ENCODE measurements at places on chromosomes 2 and 18. TPM values are rescaled to one million over a fixed set of nuclear protein-coding genes. Genes with fewer than 3 reads are reported as not detected.

Gene ASB18
- total RNA-seq, result not detected

Gene YES1
- 78.2 TPM for total RNA-seq

Gene RUFY4
- total RNA-seq, result not detected

- DNase-seq, result no peak
Measured at GRCh38 chr2:103594823-103595222, 833.0 kb downstream of the TMEM182 start.

- peak; percentile 82 for DNase-seq
Measured at GRCh38 chr2:95076705-95077529, 44.7 kb downstream of the MRPS5 start.

Gene DYNAP
- total RNA-seq, result not detected

Gene REG3G
- total RNA-seq, result not detected
